ENCODE measurements at places on chromosomes 11 and 22.

GRCh38 chr11:123585706-123586105 lies 68.7 kb downstream of the SCN3B start:
- no peak for DNase-seq

- DNase-seq = no peak
Observed at GRCh38 chr22:32561756-32562155, 87.1 kb downstream of the FBXO7 start.

DNA sequence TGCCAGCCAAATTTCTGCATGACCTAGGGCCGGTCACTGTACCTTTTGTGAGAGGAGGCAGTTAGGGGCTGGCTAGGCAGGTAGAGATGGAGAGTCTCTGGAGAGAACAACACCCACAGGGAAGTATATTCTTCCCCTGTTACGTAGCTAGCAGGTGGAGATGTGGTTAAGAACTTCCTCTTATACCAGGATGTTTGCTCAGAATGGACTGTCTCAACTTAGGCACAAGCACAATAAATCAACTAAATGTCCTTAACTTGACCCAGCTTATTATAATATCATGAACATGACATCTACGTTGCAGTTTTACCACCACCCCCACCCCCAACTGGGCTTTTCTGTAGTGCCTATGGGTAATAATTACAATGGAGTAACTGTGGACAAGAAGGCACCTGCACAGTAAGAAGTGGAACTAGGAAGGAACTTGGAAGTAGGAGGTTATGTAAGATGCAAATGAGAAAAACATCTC lies 60.7 kb upstream of the MPEG1 start:
- no peak for DNase-seq

- no peak for DNase-seq
Observed at GRCh38 chr11:122440811-122441665, 214.5 kb upstream of the UBASH3B start.

DNA sequence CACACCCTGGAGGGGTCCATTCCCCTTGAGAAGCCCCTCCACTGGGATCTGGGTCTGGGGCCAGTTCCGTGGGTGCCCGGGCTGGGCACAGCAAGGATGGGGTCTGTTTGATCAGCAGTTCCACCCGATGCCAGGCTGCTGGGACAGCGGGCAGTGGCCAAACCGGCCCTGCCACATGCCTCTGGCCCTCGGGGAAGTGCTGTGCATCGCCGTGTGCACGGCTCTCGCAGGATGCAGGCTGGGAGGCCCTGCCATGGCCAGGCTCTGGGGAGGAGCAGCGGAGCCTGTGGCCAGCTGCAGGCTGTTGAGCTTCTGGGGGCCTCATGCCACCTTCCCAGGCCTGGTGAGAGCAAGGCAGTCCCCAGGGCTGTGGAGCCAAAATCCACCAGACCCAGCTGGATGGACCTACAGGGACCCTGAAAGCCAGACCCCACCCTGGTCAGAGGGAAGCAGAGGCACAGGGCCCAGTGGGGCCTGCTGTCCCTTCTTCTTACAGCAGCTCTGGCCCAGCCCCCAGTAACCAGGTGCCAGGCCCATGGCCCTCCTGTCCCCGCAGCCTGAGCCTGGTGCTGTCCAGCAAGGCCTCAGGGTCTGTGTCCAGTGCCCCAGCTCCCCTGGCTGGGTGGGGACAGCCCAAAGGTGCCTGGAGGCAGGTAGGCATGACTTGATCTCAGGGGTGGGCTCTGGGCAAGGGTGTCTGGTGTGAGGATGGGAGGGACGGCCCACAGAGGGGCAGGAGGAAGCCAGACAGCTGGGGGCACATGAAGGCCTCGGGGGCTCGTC lies 57.3 kb downstream of the WNT7B start:
- no peak for DNase-seq

- DNase-seq = no peak
Observed at GRCh38 chr11:110757962-110758755, 45.9 kb upstream of the ARHGAP20 start.

GRCh38 chr11:111406589-111406988 lies 27.5 kb upstream of the POU2AF1 start:
- DNase-seq = no peak

GRCh38 chr22:21710156-21710555 lies 25.4 kb downstream of the YPEL1 start:
- no peak for DNase-seq

DNA sequence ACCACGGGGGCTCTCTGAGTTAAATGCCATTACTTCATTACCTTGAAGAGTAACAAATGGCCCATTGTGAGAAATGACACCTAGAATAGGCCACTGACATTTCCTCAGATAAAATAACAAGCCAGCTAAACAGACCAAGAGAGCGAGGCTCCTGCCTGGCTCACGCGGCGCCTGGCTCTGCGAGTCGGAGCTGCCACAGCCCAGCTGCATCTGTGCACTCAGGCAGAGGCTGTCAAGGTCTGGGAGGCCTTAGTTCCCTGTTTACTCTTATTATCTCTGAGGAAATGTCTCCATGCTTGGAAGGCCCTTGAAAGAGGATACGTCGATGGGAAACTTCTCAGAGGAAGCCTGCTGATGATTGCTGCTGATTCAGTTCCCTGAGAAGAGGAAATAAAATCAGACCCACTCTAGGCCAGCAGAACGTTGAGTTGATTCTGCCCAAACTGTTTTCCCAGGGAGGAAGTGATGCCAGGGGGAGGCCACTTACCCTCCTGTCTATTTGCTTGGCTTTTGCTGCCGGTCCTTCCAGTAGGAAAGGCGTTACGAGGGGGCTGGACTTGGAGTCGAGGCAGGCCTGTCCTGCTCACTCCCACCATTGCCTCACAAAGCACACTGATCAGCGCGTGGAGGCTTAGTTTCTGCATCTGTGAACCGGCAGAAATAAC lies 208.8 kb downstream of the TBC1D22A start:
- DNase-seq = no peak

DNA sequence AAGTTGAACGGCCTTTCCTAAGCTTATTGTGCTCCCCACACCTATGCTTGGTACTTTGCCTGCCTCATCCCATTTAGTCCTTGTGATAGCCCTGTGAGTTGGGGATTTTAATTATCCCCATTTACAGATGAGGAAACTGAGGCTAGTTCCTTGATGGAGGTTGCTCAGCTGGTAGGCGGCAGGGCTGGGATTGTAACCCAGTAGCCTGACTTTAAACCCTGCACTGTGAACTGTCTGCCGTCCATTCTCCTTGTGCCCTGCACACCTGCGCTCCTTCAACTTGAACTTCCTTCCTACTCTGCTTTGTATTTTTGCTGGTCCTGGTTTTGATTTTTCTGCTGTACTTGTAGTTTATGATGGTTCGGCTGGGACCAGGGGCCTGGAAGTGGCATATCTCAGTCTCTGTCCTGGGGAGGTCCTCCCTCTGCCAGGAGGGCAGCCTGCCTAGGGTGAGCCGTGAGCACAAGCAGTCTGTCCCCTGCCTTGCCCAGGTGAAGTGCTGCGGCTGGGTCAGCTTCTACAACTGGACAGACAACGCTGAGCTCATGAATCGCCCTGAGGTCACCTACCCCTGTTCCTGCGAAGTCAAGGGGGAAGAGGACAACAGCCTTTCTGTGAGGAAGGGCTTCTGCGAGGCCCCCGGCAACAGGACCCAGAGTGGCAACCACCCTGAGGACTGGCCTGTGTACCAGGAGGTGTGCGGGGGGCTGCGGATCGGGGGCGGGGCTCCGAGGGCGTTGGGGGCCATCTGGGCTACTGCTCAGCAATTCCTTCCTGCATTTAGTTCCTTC lies 52.4 kb downstream of the CD82 start:
- no peak for DNase-seq

- DNase-seq = no peak
Observed at GRCh38 chr11:73085189-73085875, 56.8 kb downstream of the FCHSD2 start.

- DNase-seq = no peak
Observed at GRCh38 chr22:44098021-44098739, 74.1 kb downstream of the PARVB start.

GRCh38 chr11:130037881-130038585 lies 31.7 kb upstream of the APLP2 start:
- no peak for DNase-seq

- no peak for DNase-seq
Observed at GRCh38 chr11:115518983-115519628, 14.9 kb upstream of the CADM1 start.

- DNase-seq = no peak
Observed at GRCh38 chr11:119901657-119902577, 172.9 kb upstream of the NECTIN1 start.

DNA sequence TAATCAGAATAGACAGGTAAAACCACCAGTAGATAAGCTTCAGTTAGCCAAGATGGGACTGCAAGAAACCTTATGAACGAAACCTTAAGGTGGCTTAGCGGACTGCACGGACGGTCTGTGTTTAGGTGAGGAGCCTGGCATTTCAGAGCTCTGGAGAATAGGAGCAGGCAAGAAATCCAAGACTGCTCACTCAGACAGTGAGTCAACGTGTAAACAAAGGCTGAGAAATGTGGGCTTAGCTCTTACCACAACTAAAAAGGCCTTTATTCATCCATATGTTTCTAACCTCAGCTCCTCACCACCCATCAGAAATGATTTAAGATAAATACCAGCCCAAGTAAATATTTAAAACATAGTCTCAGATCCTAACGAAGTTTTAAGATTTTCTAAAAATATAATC lies 657.7 kb downstream of the OPCML start:
- no peak for DNase-seq

DNA sequence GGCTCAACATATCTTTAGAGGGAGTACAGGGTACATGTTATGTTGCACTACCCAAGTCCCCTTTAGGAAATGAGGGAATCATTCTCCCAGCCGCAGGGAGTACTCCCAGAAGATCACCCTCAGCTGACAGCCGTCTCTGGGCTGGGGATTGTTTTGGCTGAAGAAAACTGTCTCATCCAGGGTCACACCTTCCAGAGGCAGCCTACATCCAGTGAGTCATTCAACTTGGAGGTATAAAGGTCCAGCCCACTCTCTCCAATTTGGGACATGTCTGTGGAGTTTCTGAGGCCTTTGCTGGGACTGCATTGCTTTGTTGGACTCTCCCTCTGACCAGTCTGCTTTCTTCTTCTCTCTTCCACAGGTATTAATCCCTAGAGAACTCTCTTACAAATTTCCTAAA lies 42.1 kb downstream of the RASSF10 start:
- no peak for DNase-seq

DNA sequence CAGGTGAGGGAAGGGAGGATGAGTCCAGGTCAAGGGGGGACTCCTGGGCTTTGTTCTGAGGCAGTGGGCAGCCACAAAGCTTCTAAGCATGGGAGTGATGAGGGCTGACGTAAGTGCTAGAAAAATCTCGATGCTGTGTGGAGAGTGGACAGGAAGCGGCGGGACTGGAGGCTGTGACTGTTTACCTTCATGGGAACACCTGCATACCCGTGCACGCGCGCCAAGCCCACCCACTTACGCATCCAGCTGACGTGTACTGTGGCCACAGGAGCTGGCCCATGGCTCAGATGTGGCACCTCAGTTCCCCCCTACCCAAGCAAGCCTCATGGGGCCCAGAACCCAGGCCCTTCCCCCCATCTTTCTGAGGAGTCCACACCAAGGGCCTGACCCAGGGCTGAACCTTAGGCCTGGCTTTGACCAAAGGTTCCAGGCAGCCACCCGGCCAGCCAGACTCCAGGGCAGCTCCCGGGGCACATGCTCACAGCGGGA lies 14.0 kb downstream of the MYRF start:
- DNase-seq = no peak

DNA sequence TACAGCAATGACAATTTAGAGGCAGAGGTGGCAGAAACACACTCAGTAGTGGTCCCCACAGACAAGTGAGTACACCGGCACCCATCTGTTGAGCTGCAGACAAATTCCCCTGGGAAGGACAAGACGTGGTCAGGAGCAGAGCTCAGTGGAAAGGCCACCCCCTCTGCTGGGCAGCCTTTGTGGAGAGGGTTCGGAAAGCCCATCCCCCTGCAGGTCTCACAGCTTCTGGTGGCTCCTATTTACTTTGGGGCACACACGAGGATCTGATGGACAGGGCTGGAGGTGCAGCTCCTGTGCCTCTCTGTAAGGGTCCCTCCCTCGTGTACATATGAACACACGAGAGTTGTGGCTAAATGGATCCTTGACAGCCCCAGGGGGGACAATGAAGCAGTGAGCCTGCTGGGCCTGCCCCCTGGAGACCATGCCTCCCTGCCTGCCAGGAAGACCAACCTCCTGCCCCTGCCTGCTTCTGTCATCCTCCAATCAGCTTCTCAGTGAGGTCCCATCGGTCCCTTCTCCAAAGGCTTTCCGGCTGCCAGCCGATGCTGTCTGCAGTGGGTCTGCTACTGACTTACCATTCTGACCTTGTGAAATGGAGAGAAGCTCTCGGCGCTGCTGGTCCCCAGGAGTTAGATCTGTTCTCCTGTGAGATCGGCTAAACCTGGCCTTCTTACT lies 161.5 kb downstream of the CACNA1I start:
- DNase-seq = no peak

GRCh38 chr11:110859240-110859840 lies 147.1 kb upstream of the ARHGAP20 start:
- DNase-seq = no peak

DNA sequence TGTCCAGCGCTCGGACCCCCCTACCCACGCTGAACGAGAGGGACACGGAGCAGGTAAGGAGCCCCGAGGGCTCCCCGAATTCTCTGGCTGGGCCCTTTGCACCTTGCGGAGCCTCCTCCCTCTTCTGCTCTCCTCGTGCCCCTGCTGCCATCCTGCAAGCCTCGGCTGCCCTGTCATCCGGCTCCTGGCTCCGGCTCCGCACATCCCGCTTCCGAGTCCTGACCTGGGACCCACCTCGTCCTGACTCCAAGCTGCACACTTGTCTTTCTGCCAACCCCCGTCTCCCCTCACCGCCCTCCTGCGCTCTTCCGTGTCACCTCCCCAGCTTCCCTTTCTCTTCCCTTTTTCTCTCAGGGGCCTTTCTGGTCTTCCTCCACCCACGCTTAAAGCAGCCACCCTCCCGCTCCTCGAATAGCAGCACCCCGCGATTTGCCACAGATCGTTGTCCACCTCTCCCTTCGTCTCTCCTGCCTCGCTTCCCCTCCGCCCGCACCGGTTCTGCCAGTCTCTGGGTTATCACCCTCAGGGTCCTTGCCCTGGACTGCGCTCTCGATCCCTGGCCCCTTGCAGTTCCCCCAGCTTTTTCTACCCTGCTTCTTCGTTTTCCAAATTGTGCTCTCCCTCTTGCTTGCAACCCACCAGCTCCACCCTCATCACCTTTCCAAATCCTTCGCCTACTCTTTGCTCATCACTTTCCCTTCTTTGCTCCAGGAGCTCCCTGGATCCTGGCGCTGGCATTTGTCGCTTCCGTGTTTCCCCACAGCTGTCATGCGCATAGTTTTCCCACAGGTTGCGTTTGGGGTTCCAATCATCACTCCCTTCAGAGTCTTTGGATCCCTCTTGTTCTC lies 822 bp downstream of the MARK2 start:
- DNase-seq = no peak
